ENCODE measurements at places on chromosomes 5 and 9. TPM values are rescaled to one million over a fixed set of nuclear protein-coding genes. Genes with fewer than 3 reads are reported as not detected.
A peak's percentile ranks its signal among the peaks of the same experiment; 100 is the strongest.

The SPATA31E1 gene
- total RNA-seq: not detected

- H3K36me3 ChIP-seq: peaks cover 90% of the 10 kb centered on the region
- H3K27ac ChIP-seq: peak overlapping the region; percentile 86
- DNase-seq: no peak
- no peaks in the 10 kb centered on the region for H3K27me3 ChIP-seq
- H3K4me3 ChIP-seq: no peak overlapping the region
- H3K4me1 ChIP-seq: peaks cover 29% of the 10 kb centered on the region
Observed at GRCh38 chr9:134419684-134420076, 93.4 kb downstream of the RXRA start.

DNA sequence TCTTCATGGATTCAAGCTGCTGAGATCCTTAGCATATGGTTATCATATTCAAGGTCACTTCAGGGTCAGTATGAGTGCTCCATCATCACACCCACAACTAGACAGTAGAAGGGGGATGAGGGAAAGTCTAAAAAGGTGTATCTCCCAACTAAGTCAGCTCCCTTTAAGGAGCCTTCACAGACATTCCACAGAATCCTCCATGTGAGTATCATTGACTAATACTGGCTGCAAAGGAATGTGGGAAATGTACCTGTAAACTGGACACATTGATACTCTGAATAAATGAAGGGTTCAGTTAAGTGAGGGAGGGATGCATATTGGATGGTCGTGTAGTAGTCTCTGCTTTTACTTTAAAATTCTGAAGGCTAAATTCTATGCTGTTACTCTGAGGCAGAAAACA lies 330.7 kb downstream of the LRRC70 start:
- H3K4me1 ChIP-seq: no peaks in the 10 kb centered on the region
- H3K4me3 ChIP-seq: no peak overlapping the region
- no peak for DNase-seq
- no peak overlapping the region for H3K27ac ChIP-seq

- H3K27ac ChIP-seq: peak within 1 kb of the TSS; percentile 72
- peaks cover 16% of the 10 kb centered on the region for H3K4me1 ChIP-seq
- peak; percentile 78 for DNase-seq
Observed at GRCh38 chr9:123929870-123930831, at the start of gene DENND1A. TSS of gene DENND1A (minus strand) at chr9:123930126. CDS start at chr9:123929905, 221 bp downstream.

DNA sequence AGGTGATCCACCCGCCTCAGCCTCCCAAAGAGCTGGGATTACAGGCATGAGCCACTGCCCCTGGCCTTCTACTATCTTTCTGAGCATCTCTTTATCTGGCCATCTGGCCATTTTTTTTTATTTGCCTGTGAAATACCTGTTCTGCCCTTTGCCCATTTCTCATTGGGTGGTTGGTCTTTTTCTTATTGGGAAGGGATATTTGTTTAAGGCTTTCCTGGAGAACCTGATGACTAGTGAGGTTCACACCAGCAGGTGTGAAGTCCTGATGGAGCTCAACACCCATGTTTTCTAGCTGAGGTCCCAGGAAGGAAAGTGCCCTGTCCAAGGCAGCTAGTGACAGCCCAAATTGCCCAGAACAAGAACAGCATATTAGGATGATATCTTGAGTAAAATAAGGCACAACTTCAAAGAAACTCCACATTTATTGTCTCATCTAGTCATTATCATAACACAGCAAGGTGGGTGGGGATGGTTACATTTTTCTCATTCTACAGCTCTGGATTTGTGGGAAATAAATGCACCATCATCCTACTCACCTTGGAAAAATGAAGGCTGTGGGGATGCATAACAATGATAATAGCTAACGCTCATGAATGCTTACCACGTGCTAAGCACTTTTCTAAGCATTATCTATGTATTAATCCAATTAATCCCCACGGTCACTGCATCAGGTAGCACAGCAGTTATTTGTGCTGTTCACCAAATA lies 20.3 kb downstream of the SLC36A3 start:
- no peak overlapping the region for H3K4me3 ChIP-seq
- H3K27me3 ChIP-seq: no peaks in the 10 kb centered on the region
- H3K27ac ChIP-seq: no peak overlapping the region
- H3K4me1 ChIP-seq: no peaks in the 10 kb centered on the region
- no peaks in the 10 kb centered on the region for H3K36me3 ChIP-seq
- DNase-seq: no peak

DNA sequence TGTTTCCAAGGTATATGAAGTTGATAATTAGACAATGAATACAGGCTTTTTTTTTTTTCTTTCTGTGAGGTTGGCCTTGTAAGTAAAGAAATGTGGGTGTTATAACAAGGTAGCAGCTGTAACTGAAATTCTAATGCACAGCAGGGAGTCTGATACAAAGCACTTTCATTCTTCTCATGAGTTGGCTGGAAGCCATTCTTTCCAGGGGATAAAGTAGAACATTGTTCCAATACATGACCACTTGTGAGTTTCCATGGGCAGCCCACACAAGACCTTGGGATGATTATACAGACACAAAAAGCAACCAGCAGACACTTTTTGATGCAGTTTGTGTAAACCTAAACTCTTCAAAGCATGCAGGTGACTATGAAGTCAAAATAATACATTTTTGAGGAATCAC lies 1785.9 kb upstream of the WWC1 start:
- H3K36me3 ChIP-seq: no peaks in the 10 kb centered on the region
- H3K4me3 ChIP-seq: no peak overlapping the region
- H3K27me3 ChIP-seq: no peaks in the 10 kb centered on the region
- no peak for DNase-seq
- H3K27ac ChIP-seq: no peak overlapping the region
- no peaks in the 10 kb centered on the region for H3K4me1 ChIP-seq

DNA sequence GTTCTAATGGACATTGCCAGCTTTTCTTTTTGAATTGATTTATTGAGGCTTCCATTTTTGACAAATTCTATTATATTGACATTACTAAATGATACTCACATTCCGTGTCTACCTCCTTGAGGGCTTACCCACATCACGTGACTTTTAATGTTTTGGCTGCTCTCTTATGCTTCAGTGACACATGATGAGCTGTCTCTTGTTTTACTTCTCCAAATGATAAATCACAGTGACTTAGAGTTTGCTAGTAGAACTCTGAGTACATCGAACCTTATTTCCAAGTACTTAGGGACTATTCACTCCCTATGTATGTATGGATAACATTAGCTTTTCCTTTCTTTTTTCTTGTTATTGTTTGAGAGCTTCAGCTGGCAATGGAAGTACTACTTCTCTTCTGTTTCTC lies 169.8 kb upstream of the KCNN2 start:
- no peak for DNase-seq
- no peaks in the 10 kb centered on the region for H3K27me3 ChIP-seq
- H3K4me3 ChIP-seq: no peak overlapping the region
- no peaks in the 10 kb centered on the region for H3K4me1 ChIP-seq
- H3K36me3 ChIP-seq: no peaks in the 10 kb centered on the region

GRCh38 chr5:122775550-122776542 lies 966 bp downstream of the SNX2 start:
- no peak for DNase-seq
- H3K27me3 ChIP-seq: no peaks in the 10 kb centered on the region
- H3K36me3 ChIP-seq: peaks cover 3% of the 10 kb centered on the region
- H3K27ac ChIP-seq: peak overlapping the region; percentile 94
- peak overlapping the region; percentile 96 for H3K4me3 ChIP-seq
